ENCODE measurements at places on chromosomes 12 and 14.
A peak's percentile ranks its signal among the peaks of the same experiment; 100 is the strongest.

- DNase-seq, result peak; percentile 69
Observed at GRCh38 chr12:57175428-57176138, 28.2 kb upstream of the LRP1-AS start.

GRCh38 chr12:89225401-89225800, 126.9 kb downstream of the DUSP6 start:
- DNase-seq, result peak; percentile 84

GRCh38 chr14:89399594-89400068, 17.4 kb downstream of the FOXN3 start:
- DNase-seq, result no peak

DNA sequence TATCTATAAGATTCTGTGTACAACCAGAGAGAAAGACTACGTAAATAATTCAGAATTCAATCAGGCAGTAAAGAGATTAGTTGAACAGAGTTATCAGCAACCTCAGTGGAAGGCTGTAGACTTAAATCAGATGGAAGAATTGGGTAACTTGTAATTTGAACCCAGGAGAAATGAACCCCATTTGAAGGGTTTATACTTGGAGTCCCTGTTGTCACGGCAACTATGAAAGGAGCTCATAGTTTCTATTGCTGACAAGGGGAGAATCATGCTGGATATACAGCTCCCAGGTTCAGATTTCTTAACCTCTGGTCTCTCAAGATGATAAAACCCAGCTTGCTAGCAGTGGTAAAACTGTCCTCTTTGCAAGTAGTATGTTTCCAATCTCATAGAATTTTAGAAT, 54.4 kb upstream of the BMP4 start:
- no peak for DNase-seq

GRCh38 chr12:20629414-20630156, 65.5 kb upstream of the SLCO1C1 start:
- DNase-seq, result no peak

- no peak for DNase-seq
Observed at GRCh38 chr12:72610854-72611358, 338.7 kb downstream of the TRHDE start.

DNA sequence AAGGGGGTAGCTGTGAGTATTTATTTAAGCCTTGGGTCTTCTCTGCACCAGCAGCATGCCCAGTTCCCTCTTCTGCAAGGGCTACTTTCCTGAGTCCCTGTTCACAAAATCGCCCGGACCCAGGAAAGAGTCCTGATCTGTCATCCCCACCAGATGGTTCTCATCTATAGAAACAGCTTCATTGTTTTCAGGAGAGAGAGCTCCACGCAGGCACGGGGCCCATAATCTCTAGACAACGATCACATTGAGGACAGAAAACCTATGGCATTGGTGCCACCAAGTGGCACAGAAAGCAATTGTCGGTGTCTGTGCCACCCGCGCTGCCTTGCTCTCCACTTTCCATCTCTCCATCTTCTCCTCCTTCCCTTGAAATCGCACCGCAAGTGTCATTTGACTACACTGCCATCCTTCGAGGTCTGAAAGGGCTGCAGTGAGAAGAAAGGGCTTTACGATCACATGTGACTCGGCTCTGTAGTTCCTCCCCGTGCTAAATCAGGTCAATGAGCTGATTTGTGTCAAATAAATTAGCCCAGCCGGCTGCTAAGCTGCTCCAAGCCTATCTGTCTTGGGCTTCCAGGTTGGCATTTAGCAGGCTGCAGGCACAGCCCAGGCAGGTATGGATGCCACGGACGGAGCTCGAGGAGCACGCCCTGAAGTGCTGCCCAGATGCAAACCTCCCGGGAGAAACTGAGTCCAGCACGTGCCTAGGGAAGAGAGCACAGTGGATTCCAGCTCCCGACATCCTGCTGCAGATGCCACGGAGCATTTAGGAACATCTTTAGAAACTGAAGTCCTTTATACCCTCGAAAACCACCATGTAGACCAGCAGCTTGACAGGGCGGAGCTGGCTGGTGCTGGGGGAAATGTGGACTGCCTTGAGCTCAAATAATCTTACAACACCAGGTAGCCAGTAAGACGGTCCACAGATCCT, 28.8 kb downstream of the SPRING1 start:
- peak; percentile 57 for DNase-seq

DNA sequence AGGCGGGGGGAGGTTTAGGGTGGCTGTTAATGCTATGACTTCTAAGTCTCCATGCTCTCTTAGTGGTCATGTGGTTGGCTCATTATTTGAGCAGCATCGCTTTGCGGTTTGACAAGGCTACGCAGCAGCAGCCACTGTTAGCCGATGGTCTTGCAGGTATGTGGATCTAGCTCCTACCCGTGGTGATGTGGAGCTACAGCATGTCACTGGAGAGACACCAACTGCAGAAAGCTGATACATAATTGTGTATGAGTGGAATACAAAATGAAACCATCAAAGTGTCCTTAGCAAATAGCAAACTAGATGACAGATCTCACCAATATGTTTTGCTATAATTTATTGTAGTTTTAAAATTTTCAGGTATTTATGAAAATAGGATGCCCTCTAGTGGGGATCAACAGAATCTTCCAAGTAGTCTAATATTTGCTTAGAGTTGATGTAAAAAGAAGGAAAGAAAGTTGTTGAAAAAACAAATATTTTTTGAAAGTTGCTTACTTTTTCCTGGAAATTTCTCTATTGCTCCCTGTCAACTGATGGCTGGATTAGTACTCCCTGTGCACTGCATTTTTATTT, 94.9 kb downstream of the NAV3 start:
- DNase-seq, result peak; percentile 15

DNA sequence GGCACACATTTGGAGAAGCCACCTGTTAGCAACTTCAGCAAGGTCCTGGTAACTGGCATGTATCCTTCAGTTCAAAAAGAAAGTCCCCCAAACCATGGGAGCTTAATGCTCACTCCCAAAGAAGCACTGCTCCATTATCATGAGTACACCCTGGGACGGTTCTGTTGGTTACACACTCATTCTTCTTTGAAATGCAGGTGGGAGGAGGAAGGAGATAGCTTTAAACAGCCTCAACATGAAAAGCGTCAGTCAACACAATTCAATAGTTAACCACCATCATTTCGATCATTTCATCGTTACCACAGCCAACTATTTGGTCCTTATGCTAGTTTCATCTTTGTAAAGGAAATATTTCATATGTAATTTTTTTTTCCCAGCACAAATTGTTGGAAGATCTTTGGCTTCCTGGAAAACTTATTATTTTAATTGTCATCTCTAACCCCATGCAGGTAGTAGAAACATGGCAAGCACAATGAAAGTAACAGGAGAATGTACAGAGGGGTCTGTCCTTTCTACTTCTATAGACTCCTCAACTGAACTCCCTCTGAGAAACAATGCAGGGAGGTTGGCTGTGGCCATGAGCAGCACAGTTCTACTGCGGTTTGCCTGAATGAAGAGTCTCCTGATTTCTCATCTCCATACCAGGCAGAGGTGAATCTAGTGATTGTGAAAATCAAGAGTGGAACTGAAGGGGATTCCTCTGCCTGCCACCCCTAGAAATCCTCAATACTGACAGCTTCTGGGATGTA, 196.4 kb upstream of the FOXN3 start:
- peak; percentile 61 for DNase-seq

DNA sequence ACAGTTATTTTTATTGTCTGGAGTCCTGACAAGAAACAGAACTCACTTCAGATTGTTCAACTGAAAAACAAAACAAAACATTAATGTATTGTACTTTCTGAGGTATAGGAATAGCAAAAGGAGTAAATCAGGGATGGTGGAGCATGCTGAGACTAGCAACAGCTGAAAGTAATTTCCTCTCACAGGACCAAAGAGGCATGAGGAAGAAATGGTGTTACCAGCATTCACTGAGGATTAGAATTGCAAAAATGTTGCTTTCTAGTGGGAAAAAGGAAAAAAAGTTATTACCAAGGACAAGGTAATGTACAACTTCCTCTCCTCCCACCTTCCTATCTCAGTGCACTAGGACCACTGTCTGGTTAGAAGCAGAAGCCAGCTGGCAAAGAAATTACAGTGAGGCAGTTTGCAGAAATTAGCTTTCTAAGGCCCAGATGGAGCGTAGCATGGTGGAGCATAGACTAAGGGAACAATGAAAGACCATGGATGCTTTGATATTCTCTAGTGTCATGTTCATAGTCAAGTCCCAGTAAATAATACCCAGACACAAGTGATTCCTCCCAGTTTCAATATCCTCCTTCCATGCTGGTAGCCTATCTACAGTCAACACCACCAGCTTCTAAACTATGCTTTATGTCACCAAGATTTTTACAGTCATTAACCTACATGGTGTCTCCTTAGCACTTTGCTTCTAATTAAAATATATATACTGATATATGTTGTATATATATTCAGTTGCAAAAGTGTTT, 133.7 kb upstream of the DCN start:
- no peak for DNase-seq
